ENCODE measurements at places on chromosomes 2 and 18.

DNA sequence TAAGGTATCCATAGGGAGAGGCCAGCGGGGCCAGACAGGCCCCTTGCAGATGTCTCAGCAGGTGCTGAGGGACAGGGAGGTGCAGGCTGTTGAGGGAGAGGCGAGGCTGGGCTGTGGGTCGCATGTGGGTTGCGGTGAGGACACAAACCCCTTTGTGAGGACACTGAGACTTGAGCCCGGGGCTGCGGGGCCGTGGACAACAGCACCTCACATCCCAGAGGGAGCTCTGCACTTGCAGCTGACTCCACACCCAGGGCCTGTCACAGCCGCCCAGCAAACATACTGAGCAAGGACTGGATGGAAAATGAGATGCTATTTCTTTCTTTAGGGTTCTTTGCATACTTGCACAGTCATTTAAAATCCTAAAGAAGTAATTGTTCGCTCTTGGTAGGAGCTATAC lies 95.3 kb upstream of the NFATC1 start:
- no peak for DNase-seq

DNA sequence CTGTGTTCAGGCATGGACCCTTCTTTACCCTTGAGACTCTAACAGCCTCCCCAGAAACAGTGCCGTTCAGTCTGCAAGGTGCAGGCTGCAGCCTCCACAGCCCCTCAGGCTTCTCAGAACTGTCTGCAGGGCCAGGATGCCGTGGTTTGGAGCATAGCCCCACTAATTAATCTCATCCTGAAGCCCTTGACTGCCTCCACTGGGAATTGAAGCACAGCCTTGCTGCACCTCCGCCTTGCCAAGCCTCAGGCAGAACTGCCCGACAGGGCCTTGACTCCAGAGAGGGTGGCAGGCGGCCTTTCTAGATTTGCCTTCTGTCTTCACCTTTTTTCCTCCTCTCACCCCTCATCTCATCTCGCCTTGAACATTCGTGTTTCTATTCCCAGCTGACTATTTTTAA lies 119.8 kb downstream of the NRP2 start:
- no peak for DNase-seq

- DNase-seq, result no peak
These were observed 39.6 kb downstream of the GREB1L start for GRCh38 chr18:21281603-21282002.

GRCh38 chr2:121649149-121649595 lies at the start of gene CLASP1:
TSS of gene CLASP1 (minus strand) at chr2:121649462. CDS start at chr2:121605895, 43,567 bp downstream.
- DNase-seq, result no peak

DNA sequence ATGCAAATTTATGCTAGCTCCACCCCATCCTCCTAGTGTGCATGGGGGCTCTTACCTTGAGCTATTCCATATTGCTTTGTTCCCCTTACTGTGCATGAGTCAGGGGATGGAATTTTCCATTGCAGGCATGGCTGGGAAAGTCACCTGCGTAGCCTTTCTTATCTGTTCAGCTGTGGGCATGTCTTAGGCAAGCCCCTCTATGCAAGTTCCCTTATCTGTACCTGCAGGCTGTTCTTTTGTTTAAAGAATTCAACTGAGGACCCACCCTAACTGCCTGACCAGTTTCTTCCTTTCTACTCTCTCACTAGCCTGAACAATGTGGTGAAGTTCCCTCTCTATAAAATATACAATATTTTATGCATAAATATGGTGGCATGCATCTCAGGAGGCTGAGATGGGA lies 54.2 kb upstream of the CDCA7 start:
- DNase-seq, result no peak

GRCh38 chr18:3236470-3236869 lies 11.1 kb upstream of the MYL12A start:
- DNase-seq, result no peak
